Upper lobe of right lung (tissue), 1 donor: ENCODE measurements at places on chromosomes 2 and 18. TPM values are rescaled to one million over a fixed set of nuclear protein-coding genes. Genes with fewer than 3 reads are reported as not detected.

DNA sequence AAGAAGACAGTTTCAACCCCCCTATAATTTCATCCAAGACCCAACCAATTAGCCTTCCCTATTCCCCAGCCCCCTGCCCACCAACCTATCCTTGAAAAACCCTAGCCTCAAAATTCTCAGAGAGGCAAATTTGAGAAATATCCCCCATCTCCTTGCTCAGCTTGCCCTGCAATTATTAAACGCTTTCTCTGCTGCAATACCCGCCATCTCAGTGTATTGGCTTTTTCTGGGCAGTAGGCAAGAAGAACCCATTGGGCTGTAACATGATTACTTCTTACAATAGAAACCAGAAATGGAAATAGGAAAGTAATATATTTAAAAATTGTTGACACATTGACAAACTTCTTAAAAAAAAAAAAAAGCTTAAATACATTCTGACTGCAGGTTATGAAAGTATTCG is 140.6 kb upstream of the CCDC150 start:
- H3K27ac ChIP-seq, result no peak overlapping the region
- no peak for DNase-seq
- no peaks in the 10 kb centered on the region for H3K36me3 ChIP-seq
- no peak overlapping the region for H3K4me3 ChIP-seq

GRCh38 chr2:238420878-238421694 is 5.6 kb upstream of the ASB1 start:
- DNase-seq, result no peak
- no peaks in the 10 kb centered on the region for H3K27me3 ChIP-seq
- no peak overlapping the region for H3K27ac ChIP-seq
- H3K36me3 ChIP-seq, result no peaks in the 10 kb centered on the region

DNA sequence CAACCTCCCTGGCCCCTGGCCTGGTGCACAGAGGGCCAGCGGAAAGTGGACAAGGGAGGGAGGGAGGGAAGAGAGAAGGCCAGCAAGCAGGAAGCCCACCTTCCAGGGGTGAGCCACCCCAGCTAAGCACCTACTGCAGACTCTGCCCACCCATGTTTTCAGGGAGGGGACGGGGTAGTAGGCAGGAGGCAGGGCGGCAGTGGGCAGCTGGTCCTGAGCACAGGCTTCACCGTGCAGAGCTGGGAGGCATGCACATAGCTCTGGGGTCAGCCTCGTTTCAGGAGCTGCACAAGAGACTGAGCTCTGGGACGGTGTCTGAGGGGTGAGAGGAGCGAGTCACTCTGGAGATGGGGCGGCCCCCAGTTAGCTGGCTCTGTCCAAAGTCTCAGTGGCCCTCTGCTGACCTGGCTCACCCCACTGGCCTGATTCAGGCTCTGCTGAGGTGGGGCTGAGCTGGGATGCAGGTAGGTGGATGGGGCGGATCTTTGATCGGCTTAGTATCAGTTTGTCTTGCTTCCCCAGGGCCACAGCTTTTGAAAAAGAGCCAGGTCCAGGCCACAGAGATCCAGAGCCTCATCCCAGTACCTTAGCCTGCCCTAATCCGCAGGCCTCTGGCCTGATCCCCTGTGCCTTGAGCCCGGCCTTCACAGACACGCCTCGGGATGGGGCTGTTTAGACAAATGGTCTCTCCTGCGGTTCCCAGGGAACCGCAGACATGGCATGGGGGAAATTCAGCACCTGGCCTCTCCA is 3.7 kb downstream of the NMUR1 start:
- H3K4me3 ChIP-seq, result no peak overlapping the region
- H3K27me3 ChIP-seq, result peaks cover 5% of the 10 kb centered on the region
- no peaks in the 10 kb centered on the region for H3K36me3 ChIP-seq
- DNase-seq, result peak; percentile 55

GRCh38 chr2:238938401-238939055 is 90.6 kb downstream of the TWIST2 start:
- no peaks in the 10 kb centered on the region for H3K4me1 ChIP-seq
- H3K27me3 ChIP-seq, result no peaks in the 10 kb centered on the region
- no peak overlapping the region for H3K4me3 ChIP-seq
- no peaks in the 10 kb centered on the region for H3K36me3 ChIP-seq
- H3K27ac ChIP-seq, result peak overlapping the region; percentile 42
- DNase-seq, result peak; percentile 67

- no peak overlapping the region for H3K4me3 ChIP-seq
- no peaks in the 10 kb centered on the region for H3K36me3 ChIP-seq
- no peak overlapping the region for H3K27ac ChIP-seq
- H3K4me1 ChIP-seq, result peaks cover 33% of the 10 kb centered on the region
Observed at GRCh38 chr2:109271920-109272319, 142.9 kb downstream of the SH3RF3 start.

DNA sequence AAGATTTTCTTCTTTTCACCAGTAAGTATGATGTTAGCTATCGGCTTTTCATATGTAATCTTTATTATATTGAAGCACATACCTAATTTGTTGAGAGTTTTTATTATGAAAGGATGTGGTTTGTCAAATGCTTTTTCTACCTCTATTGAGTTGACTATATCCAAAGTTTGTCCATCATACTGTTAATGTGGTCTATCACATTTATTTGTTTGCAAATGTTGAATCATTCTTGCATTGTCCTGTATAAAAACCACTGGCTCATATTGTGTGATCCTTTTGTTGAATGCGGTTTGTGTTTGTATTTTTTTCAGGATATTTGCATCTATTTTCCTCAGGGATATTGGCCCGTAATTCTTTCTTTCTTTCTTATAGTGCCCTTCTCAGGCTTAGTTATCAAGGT is 675.5 kb downstream of the NUP35 start:
- H3K4me1 ChIP-seq, result no peaks in the 10 kb centered on the region
- no peaks in the 10 kb centered on the region for H3K27me3 ChIP-seq
- H3K27ac ChIP-seq, result no peak overlapping the region
- DNase-seq, result no peak
- no peaks in the 10 kb centered on the region for H3K36me3 ChIP-seq

DNA sequence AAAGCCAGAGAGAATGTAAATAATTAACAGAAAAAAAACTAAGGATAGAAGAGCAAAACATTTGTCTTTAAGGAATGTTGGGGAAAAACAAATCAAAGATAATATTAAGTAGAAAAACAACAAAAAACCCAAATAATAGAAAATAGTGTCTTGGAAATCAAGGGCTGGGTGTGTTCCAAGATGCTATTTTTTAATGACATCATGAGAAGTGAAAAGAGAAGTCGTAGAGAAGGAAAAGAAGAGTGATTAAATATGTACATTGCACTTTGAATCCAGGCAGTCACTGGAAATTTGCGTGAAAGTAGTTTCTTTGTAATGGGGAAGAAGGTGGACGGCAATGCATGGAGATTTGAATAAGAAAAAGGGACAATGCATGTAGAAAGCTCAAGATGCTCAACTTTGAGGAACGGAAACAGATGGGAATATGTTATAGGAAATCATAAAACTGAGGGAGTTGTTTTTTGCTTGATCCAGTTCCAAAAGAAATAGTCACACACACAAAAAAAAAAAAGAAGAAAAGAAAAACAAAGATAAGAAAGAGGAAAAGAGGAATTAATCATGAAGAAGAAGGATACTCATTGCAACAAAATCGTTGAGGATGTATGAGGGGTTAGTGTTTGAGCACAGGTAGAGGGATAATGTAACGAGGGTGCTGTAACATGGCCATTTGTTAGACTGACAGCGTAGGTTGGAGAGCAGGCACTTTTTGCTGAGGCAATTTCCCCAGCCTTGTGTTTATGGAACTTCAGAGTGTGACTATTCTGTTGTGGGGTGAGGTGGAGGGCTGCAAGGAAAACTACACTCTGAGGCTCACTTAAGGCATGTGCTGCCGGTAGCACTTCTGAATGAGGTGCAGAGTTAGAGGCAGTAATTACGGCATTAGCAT is 184.1 kb downstream of the CALCRL start:
- no peaks in the 10 kb centered on the region for H3K4me1 ChIP-seq
- no peak overlapping the region for H3K27ac ChIP-seq
- H3K27me3 ChIP-seq, result no peaks in the 10 kb centered on the region
- DNase-seq, result no peak
- H3K36me3 ChIP-seq, result no peaks in the 10 kb centered on the region

- H3K4me3 ChIP-seq, result no peak overlapping the region
- no peaks in the 10 kb centered on the region for H3K4me1 ChIP-seq
- no peaks in the 10 kb centered on the region for H3K36me3 ChIP-seq
- H3K27me3 ChIP-seq, result no peaks in the 10 kb centered on the region
Observed at GRCh38 chr2:164032995-164033394, 297.2 kb upstream of the FIGN start.

DNA sequence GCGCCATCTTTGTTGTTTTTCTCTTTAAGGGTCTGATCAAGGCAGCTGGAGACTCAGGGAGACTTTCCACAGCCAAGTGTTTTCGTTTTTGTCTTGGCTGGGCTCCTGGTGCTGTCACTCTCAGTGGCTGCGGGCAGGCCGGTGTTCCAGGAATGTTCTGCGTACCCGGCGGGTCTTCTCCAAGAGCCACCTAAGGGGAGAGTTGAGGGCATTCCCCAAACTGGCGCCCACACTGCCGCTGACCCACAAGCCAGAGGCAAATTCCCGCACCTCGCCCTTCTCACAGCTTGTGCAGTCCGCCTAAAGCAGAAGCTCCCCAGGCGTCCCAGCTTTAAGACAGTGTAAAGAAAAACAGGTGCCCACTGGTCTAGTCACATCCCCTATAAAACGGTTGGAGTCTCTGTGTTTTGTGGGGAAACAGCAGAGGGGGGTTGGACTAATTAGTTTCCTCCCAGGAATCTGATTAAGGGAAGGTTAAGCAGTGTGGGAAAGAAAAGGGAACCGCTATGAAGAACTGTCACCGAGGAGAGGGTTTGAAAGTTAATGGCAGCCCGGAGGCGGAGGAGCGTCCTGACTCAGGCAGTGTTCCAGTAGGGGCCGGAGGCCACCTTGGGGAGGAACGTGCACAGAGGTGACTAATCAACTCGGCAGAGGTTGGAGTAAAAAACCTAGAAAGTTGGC is 224.5 kb downstream of the SLC4A3 start:
- H3K4me3 ChIP-seq, result no peak overlapping the region
- H3K4me1 ChIP-seq, result no peaks in the 10 kb centered on the region
- no peak for DNase-seq
- no peak overlapping the region for H3K27ac ChIP-seq

- no peak overlapping the region for H3K27ac ChIP-seq
- H3K27me3 ChIP-seq, result no peaks in the 10 kb centered on the region
- no peaks in the 10 kb centered on the region for H3K36me3 ChIP-seq
- no peak for DNase-seq
- no peak overlapping the region for H3K4me3 ChIP-seq
Observed at GRCh38 chr2:73408198-73408597, 22.6 kb downstream of the ALMS1 start.

DNA sequence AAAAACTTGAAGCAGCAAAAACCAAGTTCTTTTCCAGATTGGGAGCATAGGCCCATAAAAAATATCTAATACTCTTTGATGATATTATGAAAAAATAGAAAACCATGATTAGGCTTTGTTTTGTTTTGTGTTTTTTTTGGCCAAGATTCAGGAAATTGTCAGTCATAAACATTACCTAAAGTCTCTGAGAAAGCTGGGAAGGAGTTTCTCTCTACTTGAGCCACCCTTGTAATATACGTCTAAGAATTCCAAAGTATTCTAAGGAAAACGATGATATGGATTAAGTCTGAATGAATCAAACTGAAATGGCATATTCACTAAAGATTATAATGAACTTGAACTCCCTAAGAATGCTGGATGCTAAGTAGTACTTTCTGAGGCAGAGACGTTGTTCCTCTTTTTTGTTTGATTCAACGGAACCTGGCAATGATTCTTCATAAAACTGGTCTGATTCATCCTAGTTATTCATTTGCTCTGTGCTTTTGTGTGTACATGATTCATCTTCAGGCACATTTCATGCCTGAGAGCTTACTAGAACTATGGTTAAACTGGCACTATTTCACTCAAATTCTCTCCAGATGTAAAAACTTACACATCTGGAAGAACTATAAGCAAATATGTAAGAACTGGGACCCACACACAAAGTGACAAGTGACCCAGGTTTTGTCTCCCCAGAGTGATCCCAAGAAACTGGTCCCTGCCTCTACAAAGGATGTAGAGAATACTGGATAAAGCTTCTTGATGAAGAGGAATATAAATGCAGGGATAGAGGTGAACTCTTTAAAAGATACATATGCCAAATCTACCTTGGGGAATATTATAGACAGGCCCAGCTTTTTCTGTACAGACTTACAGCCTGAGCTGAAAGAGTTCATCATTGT is 159.7 kb downstream of the DOCK10 start:
- H3K4me3 ChIP-seq, result no peak overlapping the region
- H3K27ac ChIP-seq, result no peak overlapping the region
- peaks cover 7% of the 10 kb centered on the region for H3K4me1 ChIP-seq

- H3K36me3 ChIP-seq, result peaks cover 74% of the 10 kb centered on the region
- H3K4me3 ChIP-seq, result no peak overlapping the region
- H3K27ac ChIP-seq, result no peak overlapping the region
- no peak for DNase-seq
- no peaks in the 10 kb centered on the region for H3K27me3 ChIP-seq
- H3K4me1 ChIP-seq, result no peaks in the 10 kb centered on the region
Observed at GRCh38 chr2:98543842-98544241, 64.5 kb downstream of the COA5 start.

DNA sequence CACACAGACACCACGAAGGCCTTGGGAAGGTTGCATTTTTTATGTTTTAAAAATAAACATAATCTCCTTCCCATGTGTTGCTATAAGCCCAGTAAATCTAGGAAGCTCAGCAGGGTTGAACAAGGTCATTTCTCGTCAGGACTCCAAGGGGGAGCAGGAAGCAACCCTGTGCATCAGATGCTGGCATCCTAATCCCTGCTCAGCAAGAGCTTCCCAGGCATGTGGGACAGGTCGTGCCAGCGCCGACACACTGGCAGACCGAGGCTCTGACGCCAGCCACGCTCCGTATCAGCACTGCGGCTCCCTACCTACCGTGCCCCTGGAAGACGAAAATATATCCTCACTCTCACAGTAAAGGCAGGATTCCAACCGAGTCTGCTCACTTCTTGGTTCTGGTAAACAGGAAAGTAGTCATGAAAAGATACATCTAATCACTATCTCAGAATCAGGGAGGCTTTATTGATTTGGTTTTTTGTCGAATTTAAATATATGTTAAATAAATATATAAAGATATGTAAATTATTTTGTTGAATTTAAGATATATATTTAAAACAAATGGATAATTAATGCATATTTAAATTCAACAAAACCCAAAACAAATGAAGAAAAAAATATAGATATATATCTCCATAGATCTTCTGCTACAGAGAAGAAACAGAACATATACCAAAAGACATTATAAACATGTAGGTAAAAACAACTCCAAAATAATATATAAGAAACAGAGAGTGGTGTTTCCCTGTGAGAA is 61.4 kb downstream of the TXNL1 start:
- H3K27ac ChIP-seq, result no peak overlapping the region
- no peak overlapping the region for H3K4me3 ChIP-seq
- no peak for DNase-seq
- H3K27me3 ChIP-seq, result no peaks in the 10 kb centered on the region
- H3K36me3 ChIP-seq, result no peaks in the 10 kb centered on the region

GRCh38 chr2:191158193-191158592 is 7.4 kb upstream of the STAT4 start:
- H3K4me3 ChIP-seq, result no peak overlapping the region
- DNase-seq, result no peak
- no peaks in the 10 kb centered on the region for H3K36me3 ChIP-seq
- H3K27ac ChIP-seq, result no peak overlapping the region
- H3K4me1 ChIP-seq, result no peaks in the 10 kb centered on the region

Gene CTIF
- 72.4 TPM for total RNA-seq

Gene POTEE
- total RNA-seq, result not detected

Gene STAT4
- 8.0 TPM for total RNA-seq
